ENCODE measurements at places on chromosomes 2 and 18.

- peak; percentile 19 for DNase-seq
These were observed 340.0 kb upstream of the MEX3C start for GRCh38 chr18:51537487-51537886.

DNA sequence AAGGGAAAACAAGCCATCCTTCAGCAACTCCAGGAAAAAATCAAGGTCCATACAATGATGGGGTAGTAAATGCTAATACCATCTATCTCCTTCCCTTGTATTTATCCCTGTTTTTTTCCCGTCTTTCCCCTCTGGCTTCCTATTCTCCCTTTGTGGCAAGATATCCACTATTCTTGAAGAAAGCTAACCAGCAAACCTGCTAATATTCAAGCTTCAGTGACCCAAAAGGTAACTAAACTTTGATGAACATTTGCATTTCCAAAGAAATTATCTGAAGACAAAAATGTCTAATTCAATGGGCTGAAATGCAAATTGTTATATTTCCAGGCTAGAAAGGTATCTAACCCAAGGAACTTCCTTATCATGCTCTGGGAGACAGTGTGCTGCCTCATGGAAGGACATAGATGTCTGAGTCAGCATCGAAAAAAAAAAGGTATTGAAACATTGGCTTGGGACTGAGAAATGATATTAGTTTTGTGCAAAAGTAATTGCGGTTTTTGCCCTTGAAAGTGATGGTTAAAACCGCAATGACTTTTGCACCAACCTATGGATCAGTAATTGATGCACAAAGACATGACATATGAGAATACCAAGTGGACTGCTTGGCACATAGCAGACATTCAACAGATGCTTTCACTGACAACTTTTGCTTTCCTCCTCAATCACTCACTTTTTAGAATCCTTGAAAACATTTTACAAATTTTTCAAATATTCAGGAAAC is 63.7 kb upstream of the HNMT start:
- no peak for DNase-seq

GRCh38 chr18:63894106-63894772 is 6.7 kb downstream of the SERPINB2 start:
- no peak for DNase-seq

DNA sequence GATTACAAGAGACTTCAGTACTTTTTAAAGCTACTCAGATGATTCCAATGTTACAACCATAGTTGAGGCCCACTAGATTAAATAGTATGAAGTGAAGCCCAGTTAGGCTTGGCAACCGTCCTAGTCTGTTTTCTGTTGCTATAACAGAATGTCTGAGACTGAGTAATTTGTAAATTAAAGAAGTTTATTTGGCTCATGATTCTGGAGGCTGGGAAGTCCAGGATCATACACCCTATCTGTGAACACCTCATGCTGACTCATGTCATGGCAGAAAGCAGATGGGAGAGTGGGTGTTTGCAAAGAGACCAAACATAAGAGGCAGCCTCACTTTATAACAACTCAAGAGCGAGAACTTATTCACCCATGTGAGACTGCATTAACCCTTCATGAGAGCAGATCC is 63.1 kb downstream of the CCDC150 start:
- DNase-seq, result no peak

GRCh38 chr2:99775585-99775984 is 285.8 kb upstream of the REV1 start:
- no peak for DNase-seq

GRCh38 chr2:226478109-226478809 is 321.4 kb downstream of the IRS1 start:
- DNase-seq, result no peak

- DNase-seq, result no peak
These were observed 103.0 kb downstream of the QPCT start for GRCh38 chr2:37447446-37447845.

DNA sequence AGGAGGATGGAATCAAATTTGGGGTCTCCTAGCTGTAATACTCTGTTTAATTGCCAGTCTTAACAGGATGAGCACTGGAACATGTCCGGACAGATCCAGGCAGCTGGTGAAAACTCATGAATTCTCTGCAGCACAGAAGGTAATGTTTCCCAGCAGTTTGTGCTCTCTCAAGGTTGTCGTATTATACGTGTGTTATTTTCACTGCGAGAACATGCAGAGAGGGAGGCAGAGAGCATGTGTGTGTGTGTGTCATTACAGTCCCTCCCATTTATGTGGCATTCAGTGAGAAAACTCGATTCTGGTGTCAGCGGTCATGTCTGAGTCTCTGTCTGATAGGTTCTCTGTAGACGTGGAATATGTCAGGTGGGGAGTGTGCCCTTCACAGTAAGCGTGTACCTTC is 150.2 kb upstream of the POU3F3 start:
- no peak for DNase-seq

DNA sequence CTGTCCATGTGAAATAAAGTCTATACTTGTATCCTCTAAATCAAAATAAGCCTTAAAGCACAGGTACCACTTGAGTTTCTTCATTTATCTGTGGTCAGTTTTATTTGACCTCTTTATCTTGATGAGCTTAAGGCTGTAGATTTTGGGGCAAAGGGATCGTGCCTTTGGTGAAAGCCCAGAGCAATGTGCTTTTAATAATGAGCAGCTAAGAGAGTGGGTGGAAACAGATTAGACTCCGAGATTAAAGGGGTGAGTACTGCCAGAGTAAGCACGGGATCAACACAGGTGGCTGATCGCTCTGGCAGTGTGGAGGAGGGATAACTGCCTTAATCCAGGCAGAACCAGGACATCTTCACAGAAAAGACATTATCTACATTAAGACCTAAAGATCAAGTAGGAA is 280.4 kb downstream of the TDRD15 start:
- no peak for DNase-seq

DNA sequence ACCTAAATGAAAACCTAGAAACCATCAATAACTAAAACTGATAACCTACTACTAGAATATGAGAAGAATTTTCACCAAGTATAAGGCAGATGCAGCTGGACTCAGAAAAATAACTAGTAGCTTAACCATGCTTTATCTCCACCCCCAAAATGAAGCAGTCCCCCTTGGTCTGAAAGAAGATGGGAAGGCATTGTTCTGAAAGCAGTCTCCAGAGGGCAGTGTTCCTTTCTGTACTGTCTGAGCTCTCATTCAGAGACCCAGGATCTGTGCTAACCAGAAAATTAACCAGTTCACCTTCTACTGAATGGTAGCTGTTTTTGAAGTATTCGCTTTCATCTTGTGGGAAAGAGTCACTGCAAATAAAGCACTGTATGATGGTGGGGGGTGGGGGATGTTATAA is 273.0 kb downstream of the PDE11A start:
- DNase-seq, result peak; percentile 38

DNA sequence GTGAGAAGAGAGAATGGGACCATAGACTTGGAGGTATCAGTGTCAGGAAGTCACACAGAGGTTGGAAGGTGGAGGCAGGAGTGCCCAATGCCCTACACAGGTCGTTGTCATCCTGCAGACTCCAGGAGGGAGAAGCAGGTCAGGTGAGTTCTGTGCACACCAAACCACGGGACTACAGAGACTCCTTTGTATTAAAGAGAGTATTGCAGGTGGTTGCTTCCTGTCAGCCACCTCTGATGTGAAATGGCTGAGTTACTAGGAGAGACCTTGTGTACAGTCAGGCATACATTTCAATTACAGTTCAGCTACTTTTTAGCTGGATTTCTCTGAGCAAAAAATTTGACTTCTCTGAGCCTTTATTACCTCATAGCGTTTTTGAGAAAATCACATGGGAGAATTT is 51.6 kb downstream of the SPP2 start:
- peak; percentile 12 for DNase-seq

GRCh38 chr2:190979906-190980629 is 33.9 kb downstream of the STAT1 start:
- no peak for DNase-seq

- DNase-seq, result no peak
These were observed 120.5 kb upstream of the CXCR4 start for GRCh38 chr2:136238286-136239078.

DNA sequence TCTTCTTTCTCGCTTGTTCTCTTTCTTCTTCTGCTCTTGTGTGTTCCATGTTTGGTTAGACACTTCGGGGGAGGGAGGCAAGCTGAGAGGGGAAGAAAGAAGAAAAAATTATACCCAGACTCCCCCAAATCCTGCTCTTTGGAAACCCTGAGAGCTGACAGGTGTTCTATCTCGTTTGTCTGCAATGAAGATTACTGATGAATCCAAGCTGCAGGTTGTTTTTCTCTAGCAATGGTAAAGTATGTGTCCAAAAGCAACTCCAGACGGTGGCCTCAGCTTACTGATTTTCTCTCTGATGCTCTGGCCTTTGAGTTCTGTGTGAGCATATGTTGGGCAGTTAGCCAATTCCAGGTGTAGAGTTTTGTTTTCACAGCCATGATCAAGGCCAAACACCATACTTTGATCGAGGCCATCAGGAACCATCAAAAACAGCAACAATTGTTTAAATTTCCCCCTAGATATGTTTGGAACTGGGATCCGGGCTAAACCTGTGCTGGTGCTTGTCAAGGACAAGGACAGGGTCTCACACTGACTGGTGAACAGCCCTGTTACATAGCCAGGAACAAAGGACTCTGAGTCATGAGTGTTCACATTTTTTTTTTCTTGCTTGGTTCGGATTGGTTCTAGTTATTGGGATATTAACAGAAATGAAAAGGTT is 142.0 kb downstream of the PRKCE start:
- peak; percentile 11 for DNase-seq

- no peak for DNase-seq
These were observed 26.1 kb downstream of the PKDCC start for GRCh38 chr2:42073739-42074503.

GRCh38 chr2:182319556-182320505 is 107.0 kb downstream of the PDE1A start:
- no peak for DNase-seq

GRCh38 chr2:178404368-178404767 is 46.6 kb downstream of the PRKRA start:
- peak; percentile 58 for DNase-seq

DNA sequence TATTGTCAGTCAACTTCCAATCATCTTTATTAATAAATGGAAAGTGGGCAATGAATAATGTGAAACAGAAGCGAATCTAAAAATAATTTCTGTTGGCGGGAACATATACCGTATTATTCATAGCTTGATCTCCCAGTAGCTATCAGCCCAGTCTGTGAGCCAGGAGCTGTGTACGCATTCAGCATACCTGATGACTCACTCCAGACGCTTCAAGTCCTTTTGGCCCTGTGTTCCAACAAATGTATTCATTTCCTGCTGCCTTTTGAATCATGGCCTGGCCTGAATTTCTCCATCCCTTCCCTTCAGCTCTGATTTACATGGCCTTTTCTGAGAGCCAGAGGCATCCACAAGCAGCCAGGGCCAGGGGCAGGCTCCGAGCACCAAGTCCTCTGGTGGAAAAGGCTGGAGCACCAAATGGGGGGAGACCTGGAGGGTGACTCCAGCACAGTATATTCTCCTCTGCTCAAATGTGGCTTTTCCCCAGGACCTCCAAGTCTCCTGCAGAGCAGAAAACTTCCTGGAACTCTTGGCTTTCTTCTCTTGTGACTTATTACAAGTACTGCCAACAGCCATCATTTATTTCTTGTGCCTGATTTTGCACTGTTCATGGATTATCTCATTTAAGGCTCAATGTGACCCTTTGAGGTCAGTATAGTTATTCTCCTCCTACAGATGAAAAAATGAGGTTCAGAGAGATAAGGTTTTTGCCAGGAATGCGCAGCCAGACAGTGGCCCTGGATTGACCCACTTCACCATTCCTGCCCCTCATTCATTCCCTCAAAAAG is 108.7 kb downstream of the EN1 start:
- no peak for DNase-seq

GRCh38 chr18:50428531-50429206 is 53.8 kb downstream of the SKA1 start:
- DNase-seq, result no peak

- DNase-seq, result no peak
These were observed 322.9 kb upstream of the HS6ST1 start for GRCh38 chr2:128641421-128642080.

DNA sequence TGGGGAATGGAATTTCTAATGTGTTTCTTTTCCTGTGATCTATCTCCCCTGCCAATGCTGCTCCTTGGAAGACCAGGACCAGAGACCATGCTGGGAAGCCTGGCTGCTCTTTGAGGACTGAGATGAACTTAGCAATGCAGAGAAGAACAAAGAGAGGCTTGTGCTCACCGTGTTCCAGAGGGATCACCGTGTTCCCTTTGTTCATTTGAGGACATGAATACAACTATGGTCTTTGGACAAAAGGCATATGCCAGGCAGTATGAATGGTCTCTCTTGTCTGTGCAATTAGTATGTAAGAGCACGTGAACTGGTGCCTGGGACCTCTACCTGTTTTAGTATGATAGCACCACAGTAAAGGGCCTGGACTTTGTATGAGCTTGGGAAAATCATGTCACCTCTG is 139.9 kb downstream of the TDRD15 start:
- DNase-seq, result no peak

- DNase-seq, result no peak
These were observed 81.1 kb downstream of the TRIB2 start for GRCh38 chr2:12797815-12798214.

DNA sequence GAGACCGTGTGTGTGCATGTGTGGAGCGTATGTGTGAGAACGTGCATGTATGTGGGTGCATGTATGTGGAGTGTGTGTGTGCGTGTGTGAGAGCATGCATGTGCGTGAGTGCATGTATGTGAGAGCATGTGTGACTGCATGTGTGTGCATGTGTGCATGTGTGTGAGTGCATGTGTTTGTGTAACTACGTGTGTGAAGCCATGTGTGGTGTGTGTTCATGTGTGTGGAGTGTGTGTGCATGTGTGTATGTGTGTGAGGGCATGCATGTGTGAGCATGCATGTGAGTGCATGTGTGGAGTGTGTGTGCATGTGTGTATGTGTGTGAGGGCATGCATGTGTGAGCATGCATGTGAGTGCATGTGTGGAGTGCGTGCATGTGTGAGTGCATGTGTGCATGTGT is 24.2 kb downstream of the TOGARAM2 start:
- DNase-seq, result no peak

GRCh38 chr2:145638675-145639074 is 1118.8 kb upstream of the ZEB2 start:
- no peak for DNase-seq

DNA sequence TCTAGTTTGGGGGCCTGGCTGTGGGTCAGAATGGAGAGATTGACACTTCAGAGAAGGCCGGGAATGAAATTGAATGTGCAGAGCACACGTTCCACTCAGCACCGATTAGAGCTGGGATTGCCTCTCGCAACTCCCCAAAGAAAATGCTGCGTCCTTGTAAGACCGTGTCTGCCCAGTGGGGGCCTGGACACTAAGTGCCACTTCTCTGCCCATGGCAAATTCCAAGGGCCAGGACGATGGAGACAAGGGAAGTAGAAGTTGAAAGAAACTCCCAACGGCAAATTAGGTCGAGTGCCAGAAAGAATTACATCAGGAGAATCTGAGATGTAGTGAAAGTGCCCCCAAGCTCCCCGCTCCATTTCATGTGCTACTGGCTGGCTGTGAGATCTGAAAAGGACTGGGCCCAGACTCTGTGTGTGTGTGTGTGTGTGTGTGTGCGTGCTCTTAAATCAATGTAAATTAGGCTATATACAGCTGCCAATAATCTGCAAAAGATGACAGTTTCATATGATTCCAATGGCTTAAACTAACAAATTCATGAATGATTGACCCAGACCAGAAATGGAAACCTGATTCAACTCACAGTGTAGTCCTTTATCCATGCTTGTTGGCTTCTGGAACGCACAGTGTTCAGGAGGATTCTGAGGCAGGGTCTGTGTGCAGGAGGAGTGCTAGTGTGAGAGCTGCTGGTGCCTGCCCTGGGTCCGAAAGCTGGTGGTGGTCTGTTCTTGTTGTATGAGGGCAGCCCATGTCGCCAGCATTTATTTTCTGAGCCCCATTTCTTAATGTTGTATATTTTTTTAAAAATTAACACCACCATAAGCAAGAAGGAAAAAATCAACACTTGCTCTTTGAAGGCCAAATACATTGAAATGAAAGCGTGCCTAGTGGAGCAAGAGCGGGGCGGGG is 234.3 kb downstream of the AGAP1 start:
- no peak for DNase-seq

All from NCI-H774 (cell line).